ENCODE measurements at places on chromosomes 16 and 17.

- DNase-seq, result no peak
Observed at GRCh38 chr17:80225230-80225629, 5.0 kb downstream of the SLC26A11 start.

GRCh38 chr16:85163278-85164112, 51.2 kb upstream of the CIBAR2 start:
- DNase-seq, result no peak

GRCh38 chr17:79979221-79979741, 56.4 kb downstream of the TBC1D16 start:
- DNase-seq, result no peak

- DNase-seq, result no peak
Observed at GRCh38 chr17:44310188-44310587, 1.8 kb downstream of the RUNDC3A start.

DNA sequence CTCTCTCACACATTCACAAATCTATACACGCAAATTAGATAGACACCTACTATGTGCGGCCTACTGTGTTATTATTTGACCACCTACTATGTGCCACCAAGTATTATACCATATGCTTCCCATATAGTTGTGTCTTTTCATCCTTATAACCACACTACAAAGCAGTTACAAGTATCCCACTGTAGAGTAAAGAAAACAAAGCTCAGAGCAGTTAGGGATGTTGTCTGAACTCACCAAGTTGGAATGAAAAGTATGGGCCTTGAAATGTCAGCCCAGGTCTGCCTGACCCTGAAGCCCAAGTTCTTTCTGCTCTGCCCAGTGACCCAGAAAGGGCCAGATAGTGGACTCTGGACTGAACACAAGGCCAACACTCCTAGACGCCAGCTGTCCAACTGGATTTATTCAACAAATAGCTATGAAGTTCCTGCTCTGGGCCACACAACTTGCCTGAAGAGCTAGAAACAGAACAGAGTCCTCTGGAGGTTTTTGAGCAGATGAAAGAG, 8.5 kb downstream of the KRT37 start:
- no peak for DNase-seq

- no peak for DNase-seq
Observed at GRCh38 chr17:70552230-70552981, 383.1 kb downstream of the KCNJ2 start.

DNA sequence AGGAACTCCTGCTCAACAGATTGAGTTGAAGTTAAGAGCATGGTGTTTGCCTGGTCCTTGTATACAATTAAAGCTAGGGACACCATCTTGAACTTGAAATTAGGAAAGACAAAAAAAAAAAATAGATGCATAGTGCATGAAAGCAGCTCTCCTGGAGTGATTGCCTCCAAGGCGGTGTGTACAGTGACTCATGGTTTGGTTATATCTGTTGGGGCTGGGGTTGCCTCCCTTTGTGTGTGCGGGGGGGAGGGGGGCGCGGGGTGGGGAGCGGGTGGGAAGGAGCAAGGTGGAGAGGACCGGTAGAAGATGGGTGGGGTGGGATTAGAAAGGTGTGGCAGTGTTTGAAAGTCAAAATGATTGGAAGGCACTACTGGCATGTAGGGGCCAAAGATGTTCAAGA, 3.4 kb downstream of the TMED6 start:
- no peak for DNase-seq

Measured in C1 segment of cervical spinal cord (tissue), 14 donors.